ENCODE measurements at places on chromosomes 3 and 15.

DNA sequence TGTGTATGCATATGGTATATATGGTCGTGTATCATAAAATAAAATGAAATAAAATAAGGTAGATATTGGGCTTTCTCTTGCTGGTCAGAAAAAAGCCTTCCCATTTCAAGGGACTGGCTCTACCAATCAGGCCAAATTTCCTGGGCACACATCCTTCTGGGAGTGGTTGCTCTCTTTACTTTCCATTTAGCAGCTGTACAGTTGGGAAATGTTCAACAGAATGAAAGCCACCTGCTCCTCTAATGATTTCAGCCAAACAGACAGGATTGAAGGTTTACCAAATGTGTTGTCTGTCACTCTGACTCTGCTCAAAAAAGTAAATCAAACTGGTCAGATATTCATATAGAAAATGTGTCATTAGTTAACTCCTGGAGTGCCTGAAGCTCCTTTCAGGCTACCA lies 380.4 kb downstream of the ROBO2 start:
- DNase-seq: no peak

GRCh38 chr15:82300883-82301282 lies 38.3 kb downstream of the SAXO2 start:
- DNase-seq: no peak

- DNase-seq: no peak
Observed at GRCh38 chr3:62823461-62824050, 51.7 kb downstream of the CADPS start.

DNA sequence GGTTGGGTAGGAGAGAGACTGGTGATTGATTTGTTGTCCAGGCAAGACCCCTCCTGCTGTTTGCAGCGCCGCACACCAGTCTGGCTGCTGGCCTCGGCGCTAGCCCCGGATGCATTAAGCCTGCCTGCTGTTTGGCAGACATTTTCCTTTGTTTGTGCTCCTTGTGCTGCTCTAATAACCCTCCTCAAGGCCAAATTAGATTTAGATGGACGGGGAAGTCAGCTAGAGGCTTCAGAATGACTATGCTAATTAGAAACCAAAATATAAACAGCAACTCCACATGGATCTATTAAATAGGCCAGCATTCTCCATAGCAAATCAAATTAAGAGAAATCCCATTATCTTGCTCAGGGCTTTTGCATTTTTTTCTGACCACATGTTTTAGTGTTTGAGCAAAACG lies 445.2 kb downstream of the SQOR start:
- no peak for DNase-seq

- no peak for DNase-seq
Observed at GRCh38 chr3:99920481-99921376, 103.1 kb downstream of the CMSS1 start.

DNA sequence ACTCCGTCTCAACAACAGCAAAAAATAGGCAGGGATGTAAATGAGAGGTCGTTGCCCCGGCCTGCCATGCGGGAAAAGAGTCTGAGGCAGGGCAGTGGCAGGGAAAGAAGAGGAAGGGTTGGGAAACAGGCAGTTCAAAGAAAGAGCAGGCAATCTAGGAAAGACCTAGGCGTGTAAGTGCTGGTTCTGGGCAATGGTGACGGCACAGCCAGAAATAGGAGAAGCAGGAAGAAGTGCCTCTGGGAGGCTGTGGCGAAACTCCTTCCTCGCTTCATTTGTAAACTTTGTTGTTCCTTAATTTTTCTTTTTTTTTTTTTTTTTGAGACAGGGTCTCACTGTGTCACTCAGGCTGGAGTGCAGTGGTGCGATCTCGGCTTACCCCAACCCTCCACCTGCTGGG lies 4.3 kb downstream of the SLC51A start:
- no peak for DNase-seq

- DNase-seq: no peak
Observed at GRCh38 chr3:39362192-39362591, 21.0 kb upstream of the SLC25A38 start.

DNA sequence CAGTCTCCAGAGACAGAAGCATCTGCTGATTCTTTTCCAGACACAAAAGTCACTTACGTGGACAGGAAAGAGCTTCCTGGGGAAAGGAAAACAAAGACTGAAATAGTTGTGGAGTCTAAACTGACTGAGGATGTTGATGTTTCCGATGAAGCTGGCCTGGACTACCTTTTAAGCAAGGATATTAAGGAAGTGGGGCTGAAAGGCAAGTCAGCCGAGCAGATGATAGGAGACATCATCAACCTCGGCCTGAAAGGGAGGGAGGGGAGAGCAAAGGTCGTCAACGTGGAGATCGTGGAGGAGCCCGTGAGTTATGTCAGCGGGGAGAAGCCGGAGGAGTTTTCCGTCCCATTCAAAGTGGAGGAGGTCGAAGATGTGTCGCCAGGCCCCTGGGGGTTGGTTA lies 25.4 kb downstream of the SYNM start:
- no peak for DNase-seq

- DNase-seq: no peak
Observed at GRCh38 chr3:138675393-138675792, 66.8 kb downstream of the FAIM start.

GRCh38 chr3:105759442-105760078 lies 109.3 kb downstream of the CBLB start:
- DNase-seq: no peak

DNA sequence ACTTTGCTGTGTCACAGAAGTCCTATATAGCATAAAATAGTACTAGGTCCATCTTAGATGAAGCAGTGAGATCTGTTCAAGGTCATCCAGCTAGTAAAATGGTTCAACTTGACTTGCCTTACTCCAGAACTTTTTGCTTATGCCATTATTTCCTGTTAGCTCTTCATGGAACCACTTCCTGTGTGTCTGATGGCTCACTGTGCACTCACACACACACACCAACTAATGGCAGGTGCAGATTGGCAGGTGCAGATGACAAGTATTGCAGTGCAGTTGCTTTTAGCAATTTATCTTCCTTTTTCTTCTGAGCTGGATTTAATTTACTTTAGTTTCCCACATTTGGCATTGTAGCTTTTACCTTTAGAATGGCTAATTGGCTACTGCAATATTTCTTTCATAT lies 29.8 kb downstream of the GOLGA8S start:
- DNase-seq: no peak

DNA sequence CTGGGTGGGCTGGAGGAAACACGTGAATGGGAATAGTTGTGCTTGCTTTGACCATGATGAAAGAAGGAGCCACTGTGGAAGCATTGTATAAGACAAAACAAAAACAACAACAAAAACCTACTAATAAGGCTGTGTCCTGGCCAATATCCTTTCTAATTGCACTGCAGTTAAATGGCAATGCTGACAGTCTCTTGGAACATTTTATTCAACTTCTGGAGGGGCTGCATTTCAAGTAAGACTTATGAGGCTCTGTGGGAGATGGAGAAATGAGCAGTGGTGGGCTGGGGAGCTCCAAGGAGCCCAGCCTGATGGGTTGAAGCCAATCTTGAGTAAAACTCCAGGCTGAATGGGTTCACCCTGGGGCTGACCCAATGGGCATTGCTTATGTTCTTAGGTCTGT lies 99.8 kb upstream of the ROPN1 start:
- DNase-seq: no peak

DNA sequence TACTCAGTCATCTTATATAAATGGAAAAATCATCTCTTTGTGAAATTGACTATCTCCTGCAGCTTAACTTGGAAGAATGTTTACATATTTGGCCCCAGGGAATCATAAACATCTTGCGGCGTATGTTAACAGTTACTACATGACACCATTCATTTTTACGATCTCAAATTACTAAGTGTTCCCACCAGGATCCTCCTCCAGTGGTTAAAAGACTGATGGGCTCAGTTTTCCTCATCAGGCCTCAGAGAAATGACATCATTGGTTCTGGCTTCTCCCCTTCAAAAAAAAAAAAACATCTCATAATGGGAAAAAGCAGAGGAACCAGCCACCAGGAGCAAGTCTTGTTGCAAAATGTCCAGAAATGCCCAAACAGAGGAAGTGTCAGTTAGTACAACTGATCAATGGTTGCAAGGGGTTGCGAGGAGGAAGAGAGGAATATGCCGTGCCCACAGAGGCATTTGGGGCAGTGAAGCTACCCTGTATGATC lies 70.5 kb upstream of the LIPC start:
- DNase-seq: no peak

- DNase-seq: no peak
Observed at GRCh38 chr3:25513642-25514266, 85.7 kb downstream of the RARB start.

DNA sequence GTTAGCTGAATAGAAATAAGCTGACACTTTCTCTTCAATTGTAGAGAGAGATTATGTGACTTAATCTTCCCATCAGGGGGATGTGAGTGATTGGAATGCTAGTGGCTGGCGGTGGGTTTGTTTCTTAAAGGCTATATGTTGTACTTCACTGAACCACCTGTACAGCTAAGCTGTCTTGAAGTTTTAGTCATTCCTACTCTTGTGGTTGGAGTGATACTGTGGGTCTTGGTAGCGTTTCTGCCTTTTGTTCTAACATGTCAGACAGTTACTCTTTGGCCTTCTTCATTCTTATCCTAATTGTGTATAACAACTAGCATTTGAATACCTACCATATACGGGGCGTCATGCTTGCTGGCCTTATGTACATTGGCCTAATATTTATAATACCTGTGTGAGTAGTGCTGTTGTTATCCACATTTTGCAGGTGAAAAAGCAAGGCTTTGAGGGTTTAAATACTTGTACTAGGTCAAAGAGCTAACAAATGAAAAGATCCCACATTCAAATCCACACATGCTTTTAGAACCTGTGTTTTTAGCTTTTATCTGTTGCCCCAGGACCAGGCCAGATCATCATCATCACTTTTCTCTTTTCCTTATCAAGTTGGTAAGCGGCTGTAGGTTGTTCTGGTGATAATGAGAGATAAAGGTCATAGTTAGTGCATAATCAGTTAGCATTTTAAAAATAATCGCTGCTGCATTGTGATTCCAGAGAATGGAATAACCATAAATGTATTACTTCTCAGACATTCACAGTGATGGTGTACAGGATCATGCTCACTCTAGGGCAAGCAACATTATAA lies 50.2 kb downstream of the AKAP13 start:
- no peak for DNase-seq

DNA sequence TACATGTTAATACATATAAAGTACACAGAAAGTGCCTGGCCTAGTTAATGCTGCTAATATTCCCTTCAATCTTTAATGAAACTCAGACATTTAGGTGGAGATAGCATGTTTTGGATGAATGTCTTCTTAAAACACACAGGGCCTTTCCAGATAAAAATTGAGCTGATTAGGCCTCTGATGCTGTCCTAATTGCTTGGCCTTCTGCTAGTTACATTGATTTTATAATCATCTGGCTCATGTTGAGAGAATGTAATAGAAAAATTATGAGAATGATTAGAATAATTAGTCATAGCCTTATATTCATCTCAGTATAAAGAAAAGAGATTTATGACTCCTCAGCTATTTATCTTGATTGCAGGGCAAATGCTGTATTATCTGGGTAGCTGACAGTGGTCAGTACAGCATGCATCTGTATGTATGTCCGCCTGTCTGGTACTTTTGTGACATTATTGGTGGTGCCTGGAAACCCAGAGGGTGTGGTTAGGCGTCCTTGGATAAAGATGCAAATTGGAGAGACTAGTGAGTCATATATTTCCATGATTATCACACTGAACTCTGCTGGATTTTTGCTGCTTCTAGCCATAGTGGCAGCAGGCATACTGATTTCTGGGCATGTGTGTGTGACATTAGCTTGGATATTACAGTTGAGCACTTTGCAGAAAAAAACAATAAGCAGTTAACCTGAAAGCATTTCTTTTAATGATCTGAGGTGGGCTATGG lies 120.8 kb downstream of the FEZF2 start:
- DNase-seq: no peak

DNA sequence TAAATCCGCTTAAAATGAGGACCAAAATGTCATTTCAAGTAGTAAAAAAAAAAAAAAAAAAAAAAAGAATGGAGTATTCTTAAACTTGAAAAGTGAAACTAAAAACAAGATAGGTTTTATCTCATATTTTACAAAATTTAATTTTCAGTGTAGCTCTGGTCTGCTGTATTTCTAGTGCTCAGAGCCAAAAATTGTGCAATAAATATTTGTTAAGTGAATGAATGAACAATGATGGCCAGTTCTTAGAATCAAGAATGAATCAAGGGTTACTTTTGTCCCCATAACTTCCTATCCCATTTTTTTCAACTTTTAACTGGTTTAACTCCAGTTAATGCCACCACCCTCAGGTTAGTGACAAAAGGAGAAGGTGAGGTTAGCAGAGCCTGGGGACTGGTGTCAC lies 214.4 kb downstream of the ABHD5 start:
- DNase-seq: no peak

DNA sequence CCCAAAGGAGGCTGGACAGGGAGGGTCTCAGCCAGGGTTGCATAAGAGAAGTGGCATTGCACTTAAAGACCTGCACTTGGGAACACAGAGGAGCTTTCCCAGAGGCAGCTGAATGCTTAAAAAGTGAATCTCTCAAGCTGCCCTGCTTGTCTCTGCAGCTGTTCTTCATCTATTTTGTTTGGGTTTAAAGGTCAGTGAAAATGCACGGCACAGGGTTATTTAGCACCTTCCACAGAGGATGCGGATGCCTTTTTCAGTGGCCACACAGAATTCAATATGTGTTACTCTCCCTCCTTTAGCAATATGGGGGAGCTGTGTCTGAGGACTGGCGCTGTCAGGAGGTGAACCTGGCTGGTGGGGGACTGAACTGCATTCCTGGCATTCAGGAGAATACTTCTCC lies 22.7 kb upstream of the CTNNB1 start:
- DNase-seq: no peak

DNA sequence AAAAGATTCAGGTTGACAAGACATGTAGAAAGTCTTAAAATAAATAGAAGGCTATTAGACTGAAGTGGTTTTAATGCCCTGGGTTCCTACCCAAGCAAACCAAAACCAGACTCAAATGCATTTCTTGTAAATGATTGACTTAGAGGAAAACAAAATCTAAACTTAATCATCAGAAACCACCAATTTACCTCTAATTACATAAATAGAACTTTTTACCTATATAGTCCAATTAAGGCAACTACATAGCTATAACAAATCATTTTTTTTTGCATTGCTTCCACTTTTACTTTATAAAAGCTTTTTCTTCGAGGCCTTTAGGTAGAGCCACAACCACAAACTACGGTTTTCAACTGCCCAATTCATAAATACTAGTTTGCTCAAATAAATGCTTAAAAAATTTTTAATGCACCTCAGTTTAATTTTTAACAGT lies 231.3 kb upstream of the ARHGEF26 start:
- no peak for DNase-seq

DNA sequence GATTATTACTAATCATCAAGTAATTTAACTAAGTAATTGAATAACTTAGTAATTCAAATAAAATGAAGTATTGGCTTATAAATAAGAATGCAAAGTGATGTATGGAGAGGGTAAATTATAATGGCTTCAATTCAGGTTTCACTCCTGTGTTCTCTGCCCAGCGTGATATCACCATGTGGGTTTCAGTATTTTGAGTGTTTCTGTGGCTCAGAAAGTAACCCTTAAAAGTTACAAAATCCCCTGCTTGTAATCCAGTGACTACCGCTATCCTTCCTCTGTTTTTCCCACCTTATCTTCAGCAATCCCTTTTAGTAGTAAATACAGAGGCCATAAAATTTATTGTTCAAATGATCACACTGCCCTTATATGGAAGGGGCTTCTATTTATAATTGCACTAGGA lies 316.4 kb upstream of the CFAP20DC start:
- no peak for DNase-seq
